ENCODE measurements at places on chromosomes 1 and 21.

DNA sequence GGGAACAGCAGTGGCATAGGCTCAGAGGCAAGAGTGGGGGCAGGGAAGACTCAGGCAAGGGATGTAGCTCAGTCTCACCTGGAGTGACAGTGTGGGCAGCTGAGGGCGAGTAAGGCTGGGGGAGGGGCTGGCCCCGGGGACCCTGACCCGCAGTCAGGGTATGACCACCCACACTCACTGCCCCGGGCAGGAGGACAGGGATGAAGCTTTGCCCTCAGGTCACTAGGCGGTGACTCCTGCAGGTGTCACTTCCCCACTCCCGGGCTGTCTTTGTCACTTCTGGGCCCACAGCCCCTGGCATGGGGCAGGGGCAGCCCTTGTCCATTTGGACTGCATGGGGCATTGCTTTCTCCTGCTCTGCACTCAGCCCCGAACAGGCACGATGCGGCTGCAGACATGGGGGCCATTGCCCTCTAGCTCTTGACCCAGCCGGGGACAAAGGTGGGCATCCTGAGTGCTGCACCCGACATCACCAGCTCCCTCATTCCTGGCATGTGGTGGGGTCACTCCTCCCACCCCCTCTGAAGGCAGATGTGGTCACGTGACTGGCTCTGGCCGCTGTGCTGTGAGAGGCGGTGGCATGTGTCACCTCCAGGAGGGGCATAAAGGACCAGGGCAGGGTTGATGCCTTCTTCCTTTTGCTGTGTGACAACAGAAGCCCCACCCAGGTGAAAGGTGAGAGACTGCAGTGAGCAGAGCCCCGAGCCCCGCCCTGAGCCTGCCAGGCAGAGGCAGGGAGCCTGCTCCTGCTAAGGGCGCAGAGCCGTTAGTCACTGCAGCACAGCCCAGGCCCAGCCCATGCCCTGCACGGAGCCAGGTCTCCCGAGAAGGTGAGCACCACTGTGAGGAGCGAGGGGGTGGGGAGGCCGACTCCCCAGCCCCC lies 66.0 kb downstream of the MATN1 start:
- DNase-seq: no peak

DNA sequence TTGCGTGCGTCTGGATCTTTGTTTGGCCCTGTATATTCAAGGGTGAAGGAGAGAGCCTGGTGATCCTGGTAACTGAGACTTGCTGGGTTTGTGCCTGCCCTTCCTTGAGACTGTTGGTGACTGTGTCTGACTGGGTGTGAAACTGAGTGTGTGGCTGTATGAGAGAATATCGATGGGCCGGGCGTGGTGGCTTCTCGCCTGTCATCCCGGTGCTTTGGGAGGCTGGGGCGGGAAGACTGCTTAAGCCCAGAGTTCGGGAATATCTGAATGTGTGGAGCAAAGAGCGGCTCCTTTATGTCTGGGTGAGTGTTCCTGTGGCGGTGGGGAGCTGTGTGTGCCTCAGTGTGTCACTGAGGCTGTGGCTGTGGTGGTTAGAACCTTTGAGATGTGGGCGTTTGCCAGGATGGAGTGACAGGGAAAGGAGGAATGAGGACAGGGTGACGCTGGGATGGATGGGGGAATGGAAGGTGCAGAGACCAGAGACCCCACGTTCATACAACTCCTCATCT lies 2.7 kb upstream of the MARCKSL1 start:
- DNase-seq: no peak

- DNase-seq: no peak
Measured at GRCh38 chr21:33546086-33546485, 3.2 kb downstream of the SON start.

- DNase-seq: no peak
Measured at GRCh38 chr1:232634096-232634495, 4.2 kb upstream of the SIPA1L2 start.

GRCh38 chr1:28147264-28148094 lies 29.0 kb downstream of the PTAFR start:
- no peak for DNase-seq

DNA sequence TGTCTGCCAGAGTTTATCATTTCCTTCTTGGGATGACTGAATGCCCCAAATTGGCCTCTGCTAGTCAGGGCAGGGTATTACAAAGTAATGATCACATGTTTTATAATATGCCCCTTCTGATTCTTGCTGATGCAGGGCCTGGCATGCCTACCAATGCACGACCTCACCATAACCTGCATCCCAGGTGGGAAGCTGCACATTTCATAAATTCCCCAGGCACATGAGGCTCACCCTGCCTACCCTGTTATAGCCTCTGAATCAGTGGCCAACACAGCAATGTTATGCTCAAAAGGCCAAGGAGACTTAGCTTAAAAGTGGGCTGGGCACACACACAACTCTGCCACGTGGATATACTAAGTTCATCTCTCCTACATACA lies 28.0 kb upstream of the XPR1 start:
- DNase-seq: no peak

All from activated gamma-delta T cell treated with anti-CD3 and anti-CD28 coated beads, Interleukin-2, amount 50 U/mL, for 16 hours (primary cell).